ENCODE measurements at places on chromosomes 11 and 22.

DNA sequence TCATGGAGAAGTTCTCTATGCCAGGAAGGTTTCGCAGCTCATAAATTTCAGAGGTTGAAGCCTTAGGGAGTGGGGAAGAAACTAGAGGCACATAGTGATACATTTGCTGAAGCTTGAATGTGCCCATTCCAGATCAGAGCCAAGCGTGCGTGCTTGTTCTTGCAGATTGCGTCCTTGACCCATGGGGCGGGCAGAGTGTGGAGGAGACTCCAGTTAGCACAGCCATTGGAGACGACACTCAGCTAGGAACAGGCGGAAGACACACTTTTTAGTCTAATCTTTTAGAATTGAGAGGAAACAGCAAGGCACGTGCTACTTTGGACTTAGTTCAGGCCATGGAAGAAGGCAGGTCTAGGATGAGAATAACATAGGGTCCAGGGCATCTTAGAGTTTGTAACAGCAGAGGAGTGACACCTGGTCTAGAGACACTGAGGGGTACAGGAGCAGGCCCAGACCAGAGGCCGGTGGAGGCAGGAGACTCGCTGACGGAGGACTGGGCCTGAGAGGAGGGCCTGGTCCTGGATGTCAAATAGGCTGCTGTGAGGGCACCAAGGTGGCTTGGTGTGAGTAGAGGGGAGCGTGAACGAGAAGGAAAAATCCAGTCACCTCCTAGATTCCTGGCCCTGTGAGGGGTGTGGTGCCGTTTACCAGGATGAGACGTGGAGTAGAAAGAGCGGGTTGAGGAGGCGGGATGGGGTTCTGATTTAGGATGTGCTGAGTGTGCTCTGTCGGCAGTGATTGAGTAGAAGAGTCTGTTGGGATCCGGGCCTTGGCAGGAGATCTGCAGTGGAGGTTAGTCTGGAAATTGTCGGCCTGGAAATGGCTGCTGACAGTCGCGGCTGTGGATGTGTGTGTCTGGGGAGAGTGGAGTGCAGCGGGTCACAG, 154.7 kb downstream of the TBC1D22A start:
- no peak for DNase-seq

DNA sequence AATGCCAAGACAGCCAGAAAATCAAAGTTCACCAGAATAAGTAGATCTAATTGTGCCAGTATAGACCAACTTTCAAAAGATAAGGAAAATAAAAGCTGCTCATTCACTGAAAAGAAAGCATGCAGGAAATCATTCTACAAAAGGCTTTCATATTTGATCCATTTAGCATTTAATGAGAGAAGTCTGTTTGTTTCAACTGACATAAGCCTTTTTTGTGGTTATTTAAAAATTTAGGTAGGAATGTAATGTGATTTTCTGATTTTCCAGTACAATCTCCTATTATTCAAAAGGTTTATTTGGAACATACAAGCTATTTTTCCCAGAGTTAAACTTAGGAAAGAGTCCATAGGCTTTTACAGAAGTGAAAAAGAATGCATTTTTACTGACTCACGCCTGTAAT, 92.7 kb downstream of the SBF2 start:
- DNase-seq = no peak

DNA sequence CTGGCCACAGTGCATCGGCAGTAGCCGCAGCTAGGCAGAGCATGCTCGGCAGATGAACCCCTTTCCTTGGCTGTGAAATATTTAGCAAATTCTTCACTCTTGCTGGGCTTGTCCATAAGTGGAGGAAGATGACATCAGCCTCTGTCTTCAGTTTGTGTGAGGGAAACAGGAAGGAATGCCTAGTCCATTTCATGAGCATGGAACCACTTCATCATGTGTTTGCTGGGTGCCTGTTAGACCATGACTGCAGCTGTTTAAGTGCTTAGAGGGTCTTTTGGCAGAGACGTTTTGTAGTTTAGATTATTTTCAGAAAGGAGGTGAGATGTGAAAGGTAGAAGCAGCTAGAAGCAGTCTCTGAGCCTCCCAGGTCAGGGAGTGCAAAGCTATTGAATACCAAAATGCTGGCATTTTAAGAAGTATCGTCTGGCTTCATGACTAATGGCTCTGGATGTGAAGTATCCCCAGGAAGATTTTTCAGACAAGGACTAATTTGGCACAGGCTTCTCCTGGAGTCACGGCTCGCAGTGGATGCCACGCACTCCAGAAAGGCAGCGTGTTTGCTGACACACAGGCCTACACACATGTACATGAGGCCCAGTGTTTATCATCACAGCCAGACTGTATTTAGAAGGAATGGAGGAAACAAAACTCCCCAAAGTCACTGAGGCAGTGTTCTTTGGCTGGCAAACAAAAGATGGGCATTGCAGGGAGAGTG, 43.1 kb upstream of the GRAMD1B start:
- no peak for DNase-seq

- peak; percentile 15 for DNase-seq
Observed at GRCh38 chr11:72333661-72334060, 89.7 kb upstream of the PHOX2A start.

- DNase-seq = peak; percentile 72
Observed at GRCh38 chr11:66371627-66372415, at the start of gene SLC29A2. SLC29A2 (minus strand) TSS chr11:66371760; CDS start chr11:66371591, 169 bp downstream.

- no peak for DNase-seq
Observed at GRCh38 chr11:36023922-36024321, 80.1 kb downstream of the LDLRAD3 start.

- no peak for DNase-seq
Observed at GRCh38 chr22:28046100-28046499, 127.0 kb upstream of the PITPNB start.

- no peak for DNase-seq
Observed at GRCh38 chr11:126345759-126346585, 9.5 kb upstream of the ST3GAL4 start.

GRCh38 chr11:94120946-94121345, 7.7 kb upstream of the PANX1 start:
- DNase-seq = no peak

DNA sequence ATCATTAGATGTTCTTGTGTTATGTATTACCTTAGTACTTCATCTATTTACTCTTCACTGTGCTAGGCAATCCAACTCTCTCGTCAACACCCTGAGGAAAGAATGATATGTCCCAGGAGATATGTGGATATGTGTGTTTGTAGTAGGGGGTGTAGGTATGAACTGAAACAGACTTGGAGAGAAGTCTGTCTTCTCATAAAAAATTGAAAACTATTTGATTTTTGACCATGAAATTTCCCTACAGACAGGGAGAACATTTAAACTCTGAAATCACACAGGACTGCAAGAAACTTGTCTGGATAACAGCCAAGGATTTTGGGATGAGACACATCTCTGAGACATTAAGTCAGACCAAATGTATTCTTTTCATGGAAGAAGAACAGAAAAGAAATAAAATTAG, 967.0 kb upstream of the FAT3 start:
- no peak for DNase-seq

- DNase-seq = no peak
Observed at GRCh38 chr22:44571566-44572413, 73.8 kb upstream of the RTL6 start.

- DNase-seq = no peak
Observed at GRCh38 chr11:65489035-65489705, 9.7 kb upstream of the MALAT1 start.

DNA sequence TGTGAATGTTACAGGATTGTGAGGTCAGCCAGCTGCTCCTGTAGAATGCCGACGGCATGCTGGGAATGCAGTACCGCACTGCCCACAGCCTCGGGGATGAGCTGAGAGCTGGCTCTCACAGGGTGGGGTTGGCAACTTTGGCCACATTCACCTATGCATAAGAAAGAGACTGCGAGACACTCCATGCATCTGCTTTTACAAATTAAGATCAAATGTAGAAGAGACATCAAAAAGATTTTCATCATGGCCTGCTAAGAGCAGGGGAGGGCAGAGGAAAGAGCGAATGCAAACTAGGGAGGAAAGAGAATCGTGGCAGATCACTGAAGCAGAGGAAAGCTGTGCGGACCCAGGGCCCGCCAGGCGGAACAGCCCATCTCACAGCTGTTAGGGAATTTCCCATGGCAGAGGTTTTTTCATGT, 49.8 kb upstream of the SPATA19 start:
- DNase-seq = no peak

DNA sequence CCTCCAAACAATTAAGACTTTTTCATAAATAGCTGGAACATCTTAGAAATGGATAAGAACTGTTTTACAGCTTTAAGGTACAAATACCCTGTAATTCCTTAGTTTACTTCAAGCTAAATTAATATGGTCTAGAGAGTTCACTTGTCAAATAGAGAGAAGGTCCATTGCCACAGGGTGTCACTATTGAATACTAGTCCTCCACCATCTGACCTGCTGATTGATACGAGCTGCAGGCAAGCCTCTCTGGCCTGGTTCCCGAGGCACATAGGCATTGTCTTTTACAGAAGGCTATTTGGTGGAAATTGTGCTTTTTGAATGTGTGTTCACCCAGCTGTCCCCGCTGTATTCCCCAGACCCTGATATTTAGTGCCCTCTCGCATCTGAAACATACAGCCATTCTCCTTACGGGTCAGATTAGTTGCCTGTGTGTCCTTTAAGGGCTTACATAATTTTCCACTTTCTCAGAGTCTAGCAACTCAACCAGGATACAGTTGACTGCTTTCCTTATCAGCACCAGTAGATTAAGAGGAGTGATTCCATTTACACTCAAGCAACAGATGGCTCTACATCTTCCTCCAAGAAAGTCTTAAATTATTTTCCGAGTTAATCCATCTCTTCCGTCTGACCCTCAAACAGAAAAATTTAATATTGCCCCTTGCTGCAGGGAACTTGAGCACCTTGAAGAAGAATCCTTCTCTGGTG, 788.8 kb upstream of the FAT3 start:
- DNase-seq = no peak

GRCh38 chr11:117459979-117460300, 132.3 kb downstream of the CEP164 start:
- DNase-seq = no peak

GRCh38 chr11:117902001-117902845, 25.8 kb upstream of the FXYD6 start:
- DNase-seq = no peak

DNA sequence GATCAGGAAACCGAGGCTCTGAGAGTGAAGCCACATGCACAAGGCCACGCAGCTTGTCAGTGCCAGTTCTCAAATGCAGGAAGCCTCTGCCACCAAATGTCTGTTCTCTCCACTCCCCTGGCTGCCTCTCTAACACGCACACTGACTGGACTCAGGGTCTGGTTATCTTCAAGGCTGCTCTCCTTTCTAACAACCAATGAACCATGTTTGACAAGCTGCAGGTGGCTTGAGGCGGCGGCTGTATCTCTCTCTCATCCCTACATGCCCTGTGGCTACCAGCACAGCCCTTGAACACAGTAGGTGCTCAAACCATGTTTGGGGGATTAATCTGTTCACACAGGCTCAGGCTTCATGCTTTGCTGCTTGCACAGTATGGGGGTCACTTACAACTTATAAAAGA, 23.7 kb downstream of the MFNG start:
- no peak for DNase-seq

GRCh38 chr11:128544471-128545051, 42.8 kb downstream of the ETS1 start:
- DNase-seq = no peak

DNA sequence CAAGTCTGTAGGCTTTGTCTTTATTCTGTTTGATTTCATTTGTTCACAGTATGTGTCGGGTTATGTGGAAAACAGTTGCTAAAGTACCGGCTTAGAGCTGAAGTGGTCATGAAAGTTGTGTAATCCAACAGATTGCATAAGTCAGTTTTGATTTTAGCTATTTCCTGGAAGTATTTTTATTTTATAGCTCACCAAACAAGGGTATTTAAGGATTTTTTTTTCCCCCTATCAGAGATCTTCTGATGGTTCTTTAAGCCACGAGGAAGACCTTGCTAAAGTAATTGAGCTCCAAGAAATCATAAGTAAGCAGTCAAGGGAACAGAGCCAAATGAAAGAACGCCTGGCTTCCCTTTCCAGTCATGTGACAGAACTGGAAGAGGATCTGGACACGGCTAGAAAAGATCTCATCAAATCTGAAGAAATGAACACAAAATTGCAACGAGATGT, 55.9 kb downstream of the PPFIA1 start:
- no peak for DNase-seq

DNA sequence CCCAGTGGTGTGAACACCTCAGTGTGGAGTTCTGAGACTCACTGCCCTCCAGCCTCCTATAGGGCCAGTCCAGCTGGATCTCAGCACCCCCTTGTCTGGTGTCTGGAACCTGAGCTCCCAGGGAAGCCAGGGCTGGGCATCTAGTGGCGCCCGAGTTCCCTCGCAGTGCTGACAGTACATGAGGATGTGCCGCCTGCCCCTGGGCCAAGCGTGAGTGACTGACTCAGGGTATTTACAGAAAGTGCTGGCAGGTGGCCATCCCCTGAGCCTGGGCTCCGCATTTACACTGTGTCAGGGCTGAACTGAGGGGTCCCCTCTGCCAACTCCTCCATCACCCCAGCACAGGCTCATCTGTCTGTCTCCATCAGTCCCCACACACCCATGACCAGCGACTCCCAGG, 185.3 kb downstream of the BRD1 start:
- no peak for DNase-seq

- DNase-seq = no peak
Observed at GRCh38 chr22:44561139-44561840, 63.3 kb upstream of the RTL6 start.

- no peak for DNase-seq
Observed at GRCh38 chr22:48404801-48405447, 1422.7 kb downstream of the BRD1 start.

GRCh38 chr22:28915969-28916368, 32.6 kb downstream of the ZNRF3 start:
- no peak for DNase-seq

DNA sequence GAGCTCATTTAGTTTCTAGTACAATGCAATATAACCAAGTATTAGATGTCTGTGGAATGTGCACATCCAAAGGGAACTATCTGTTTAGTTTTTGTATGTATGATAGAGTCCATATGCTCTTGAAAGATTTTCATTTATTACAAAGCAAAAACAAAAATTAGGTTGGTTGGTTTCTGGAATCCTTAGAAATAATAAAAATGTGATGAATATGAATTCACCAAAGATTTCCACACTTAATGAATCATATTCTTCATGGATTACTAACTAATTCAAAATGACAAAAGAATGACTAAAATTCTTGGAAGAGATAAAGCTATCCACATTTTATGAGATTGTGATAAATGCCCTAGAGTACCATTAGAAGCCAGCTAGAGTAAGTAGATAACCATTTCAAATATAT, 261.1 kb downstream of the SBF2 start:
- no peak for DNase-seq

GRCh38 chr11:99351624-99352023, 330.9 kb downstream of the CNTN5 start:
- no peak for DNase-seq

GRCh38 chr11:76209973-76210930, 4.0 kb upstream of the WNT11 start:
- DNase-seq = no peak

All from activated effector memory CD4-positive, alpha-beta T cell treated with Interleukin-2 at 50 U/mL for 16 hours (primary cell).